ENCODE measurements at places on chromosomes 7 and 10.

DNA sequence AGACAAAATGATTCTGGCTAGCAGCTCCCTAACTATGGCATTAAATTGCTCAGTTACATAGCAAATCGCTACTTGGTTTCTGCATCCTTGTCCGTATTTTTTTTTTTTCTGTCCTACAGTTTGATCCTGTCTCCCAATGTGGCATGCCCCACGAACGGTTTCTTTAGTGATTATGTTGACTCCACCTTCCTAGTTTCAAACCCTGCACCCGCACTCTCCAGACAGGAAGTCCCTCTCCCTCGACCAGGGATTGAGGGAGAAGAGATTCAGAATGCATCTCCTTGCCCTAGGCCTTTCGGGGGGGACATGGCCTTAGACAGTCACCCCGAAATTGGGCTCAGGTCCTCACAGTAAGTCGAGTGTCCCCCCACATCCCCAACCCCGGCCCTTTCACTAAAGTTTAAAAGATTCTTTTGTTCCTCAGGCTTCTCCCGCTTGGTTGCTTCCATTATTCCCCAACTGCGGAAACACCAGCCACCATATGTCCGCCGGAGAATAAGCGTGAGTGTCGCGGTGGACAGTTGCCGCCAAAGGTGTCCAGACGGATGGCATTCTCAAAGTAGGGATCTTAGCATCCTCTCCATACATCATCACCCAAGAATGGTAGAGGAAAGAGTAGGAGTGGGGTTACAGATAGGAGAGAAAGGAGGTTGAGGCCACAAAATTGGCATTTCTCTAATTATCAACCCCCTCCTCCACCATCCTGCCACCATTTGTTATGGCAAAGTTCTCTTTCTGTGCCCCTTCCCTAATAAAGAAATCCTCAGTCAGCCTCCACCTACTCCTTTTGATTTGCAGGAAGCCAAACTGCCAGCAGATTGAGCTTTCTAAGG is 7.3 kb downstream of the EVX1 start:
- no peak for DNase-seq

GRCh38 chr7:104908636-104909035 is 105.4 kb upstream of the KMT2E start:
- DNase-seq, result no peak

DNA sequence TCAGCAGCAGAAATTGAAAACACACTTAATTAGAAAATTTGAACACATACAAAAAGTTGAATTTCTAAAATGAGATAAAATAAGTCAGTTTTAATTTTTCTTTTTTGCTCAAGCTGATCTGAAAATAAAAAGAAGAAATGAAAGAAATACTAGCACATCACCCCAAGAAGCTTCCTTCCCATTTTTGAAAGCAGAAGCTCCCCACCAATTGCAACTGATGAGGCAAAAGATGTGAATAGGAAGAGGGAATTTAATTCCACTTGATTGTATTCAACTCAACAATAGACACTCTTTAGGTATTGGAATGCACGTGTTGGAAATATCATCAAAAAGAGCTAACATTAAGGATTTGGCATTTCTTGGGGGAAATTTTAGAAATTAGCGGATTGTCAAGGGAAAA is 175.8 kb downstream of the TRIL start:
- no peak for DNase-seq

DNA sequence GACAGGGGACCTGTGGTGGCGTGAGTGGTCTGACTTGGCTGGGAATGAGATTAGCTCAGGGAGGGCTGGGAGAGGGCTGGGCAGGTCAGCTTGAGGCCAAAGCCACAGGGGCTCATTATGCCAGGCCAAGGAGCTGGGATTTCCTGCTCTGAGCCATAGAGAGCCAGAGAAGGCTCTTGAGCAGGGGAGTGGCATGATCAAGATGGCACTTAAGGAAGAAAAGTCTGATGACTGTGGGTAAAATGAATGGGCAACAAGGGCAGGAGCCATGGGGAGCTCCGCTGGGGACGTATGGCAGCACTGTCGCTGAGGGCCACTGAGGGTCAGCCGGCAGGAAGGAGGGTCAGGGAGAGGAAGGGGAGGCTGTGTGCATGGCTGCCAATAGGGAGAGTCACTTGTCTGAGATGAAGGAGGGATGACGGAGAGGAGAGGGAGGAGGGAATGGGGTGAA is 5.8 kb downstream of the ANTXRL start:
- no peak for DNase-seq

DNA sequence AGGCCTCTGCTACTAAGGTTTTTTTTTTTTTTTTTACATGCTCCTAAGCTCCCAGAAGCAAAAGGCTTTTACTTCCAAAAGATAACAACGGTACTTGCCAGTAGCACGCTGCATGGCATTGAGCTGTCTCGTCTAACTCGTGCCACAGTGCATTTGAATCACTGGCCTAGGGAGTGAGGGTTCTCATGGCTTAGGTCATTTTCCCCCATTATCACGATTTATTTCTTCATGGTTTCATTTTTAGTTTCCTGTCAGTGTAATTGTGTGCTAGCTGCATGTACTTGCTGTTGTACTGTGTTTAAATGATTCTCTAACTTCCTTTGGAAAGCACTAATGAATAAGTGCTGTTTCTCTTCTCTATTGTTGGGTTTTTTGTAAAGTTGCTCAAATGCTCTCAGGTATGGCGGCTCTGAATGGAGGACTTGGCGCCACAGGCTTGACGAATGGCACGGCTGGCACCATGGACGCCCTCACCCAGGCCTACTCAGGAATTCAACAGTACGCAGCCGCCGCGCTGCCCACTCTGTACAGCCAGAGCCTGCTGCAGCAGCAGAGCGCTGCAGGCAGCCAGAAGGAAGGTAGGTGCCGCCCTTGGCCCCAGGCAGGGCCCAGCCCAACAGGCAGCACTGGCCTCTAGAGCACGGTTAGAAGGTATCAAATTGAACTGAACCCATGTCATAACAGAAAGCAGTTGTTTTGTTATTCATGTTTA is 290.5 kb downstream of the USP6NL start:
- DNase-seq, result no peak

DNA sequence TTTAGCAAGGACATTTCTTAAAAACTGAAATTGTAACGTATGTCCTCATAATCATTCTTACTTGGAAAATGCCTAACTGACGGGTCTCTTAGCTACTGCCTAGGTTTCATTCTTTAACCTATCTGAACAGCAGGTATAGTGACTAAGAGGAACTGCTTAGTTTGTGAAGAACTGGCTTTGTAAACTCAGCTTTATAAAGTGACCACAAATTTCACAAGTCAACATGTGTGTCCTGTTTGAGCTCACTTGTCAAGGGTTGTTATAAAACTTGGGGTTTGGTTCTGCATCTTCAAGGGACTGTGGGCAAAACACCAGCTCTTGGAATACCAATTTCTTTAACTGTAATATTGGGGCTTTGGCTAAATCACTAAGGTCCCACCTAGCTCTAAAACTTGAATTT is 32.2 kb downstream of the MRPS33 start:
- no peak for DNase-seq

- no peak for DNase-seq
Observed at GRCh38 chr7:37218956-37219355, 229.7 kb downstream of the ELMO1 start.

DNA sequence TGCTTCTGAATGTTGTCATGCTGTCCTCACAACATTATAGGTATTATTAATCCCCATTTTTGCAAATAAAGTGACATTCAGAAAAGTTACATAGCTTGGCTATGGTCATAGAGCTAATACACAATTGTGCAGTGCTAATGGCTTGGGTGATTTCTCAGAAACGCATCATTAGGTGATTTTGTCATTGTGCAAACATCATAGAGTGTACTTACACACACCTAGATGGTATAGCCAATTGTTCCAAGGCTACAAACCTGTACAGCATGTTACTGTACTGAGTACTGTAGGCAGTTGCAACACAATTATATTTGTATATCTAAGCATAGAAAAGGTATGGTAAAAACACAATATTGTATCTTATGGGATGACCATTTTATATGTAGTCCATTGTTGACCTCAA is 91.0 kb downstream of the BTAF1 start:
- DNase-seq, result no peak

GRCh38 chr10:46074196-46074946 is 28.3 kb upstream of the MSMB start:
- DNase-seq, result no peak

GRCh38 chr10:86673827-86674581 is 5.7 kb downstream of the LDB3 start:
- peak; percentile 25 for DNase-seq

GRCh38 chr7:116560021-116560970 is 35.5 kb downstream of the CAV1 start:
- peak; percentile 22 for DNase-seq

GRCh38 chr7:15650787-15651186 is 35.7 kb downstream of the MEOX2 start:
- DNase-seq, result no peak

- no peak for DNase-seq
Observed at GRCh38 chr10:80156216-80156615, 23.7 kb downstream of the PLAC9 start.

GRCh38 chr10:52216852-52217251 is 97.2 kb upstream of the DKK1 start:
- no peak for DNase-seq

GRCh38 chr10:88070080-88070880 is 206.9 kb downstream of the PTEN start:
- no peak for DNase-seq

DNA sequence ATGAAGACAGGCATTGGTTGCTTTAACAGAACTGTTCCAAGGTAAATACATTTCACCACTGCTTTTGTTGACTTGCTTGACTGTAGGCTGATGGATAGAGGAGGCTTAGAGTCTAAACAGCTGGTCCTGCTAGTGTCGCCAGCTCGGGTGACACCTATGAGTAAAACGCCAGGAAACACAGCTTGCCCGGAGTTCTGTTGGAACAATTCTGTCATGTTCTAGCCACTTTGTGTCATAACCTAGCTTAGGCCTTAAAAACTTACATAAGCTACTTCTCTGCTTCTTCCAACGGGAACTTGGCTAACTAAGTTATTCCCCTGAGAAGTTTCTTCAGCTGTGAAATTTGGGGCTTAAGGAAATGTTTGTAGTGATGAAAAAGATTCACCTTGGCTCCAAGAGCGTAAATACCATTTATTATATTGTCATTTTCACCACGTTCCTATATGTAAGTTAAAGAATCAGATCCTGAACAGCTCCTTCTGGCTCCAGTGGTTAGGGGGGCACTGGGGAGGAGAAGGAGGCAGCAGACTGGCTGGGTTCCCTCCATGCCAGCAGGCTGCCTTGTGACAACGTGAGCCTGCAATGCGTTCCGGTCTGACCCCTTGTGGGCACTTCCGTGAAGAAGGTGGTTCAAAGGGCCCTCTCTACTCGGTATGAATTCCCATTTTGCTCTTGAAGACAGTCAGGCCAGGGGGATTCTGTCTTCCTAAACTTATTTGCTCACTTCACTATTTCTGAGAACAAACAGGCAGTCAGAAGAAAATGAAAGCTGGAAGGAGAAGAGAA is 253.2 kb downstream of the BMPER start:
- no peak for DNase-seq

- no peak for DNase-seq
Observed at GRCh38 chr10:30231071-30231652, 117.9 kb downstream of the MTPAP start.

DNA sequence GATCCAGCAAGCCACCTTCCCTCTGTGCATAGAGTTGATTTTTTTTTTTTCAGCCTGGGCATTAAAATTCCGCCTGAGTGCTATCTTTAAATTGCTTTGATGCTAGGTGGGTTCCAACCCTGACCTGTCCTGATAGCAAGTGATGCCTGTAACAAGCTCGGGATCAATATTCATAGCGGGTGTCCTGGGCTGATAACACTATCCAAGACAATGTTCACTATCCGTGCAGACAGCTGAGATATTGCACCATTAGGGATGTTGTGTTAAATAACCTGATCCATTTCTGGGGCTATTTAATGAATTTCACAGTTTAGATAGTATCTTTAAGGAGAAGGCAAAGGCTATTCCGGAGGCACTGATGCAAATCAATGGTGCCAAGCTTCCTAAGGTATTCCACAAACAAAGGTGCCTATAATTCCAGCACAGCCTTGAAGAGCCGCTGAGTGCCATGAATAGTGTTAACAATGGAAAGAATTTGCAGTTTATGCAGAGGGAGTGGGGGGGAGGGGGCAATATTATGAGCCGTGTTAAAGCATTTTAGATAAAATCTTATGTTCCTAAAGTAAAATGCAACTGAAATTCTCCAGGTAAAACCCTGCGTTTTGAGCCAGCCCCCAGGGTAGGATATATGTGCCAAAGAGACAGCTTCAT is 4.2 kb upstream of the NKX1-2 start:
- no peak for DNase-seq

- DNase-seq, result no peak
Observed at GRCh38 chr10:24008164-24009091, 200.5 kb upstream of the KIAA1217 start.

DNA sequence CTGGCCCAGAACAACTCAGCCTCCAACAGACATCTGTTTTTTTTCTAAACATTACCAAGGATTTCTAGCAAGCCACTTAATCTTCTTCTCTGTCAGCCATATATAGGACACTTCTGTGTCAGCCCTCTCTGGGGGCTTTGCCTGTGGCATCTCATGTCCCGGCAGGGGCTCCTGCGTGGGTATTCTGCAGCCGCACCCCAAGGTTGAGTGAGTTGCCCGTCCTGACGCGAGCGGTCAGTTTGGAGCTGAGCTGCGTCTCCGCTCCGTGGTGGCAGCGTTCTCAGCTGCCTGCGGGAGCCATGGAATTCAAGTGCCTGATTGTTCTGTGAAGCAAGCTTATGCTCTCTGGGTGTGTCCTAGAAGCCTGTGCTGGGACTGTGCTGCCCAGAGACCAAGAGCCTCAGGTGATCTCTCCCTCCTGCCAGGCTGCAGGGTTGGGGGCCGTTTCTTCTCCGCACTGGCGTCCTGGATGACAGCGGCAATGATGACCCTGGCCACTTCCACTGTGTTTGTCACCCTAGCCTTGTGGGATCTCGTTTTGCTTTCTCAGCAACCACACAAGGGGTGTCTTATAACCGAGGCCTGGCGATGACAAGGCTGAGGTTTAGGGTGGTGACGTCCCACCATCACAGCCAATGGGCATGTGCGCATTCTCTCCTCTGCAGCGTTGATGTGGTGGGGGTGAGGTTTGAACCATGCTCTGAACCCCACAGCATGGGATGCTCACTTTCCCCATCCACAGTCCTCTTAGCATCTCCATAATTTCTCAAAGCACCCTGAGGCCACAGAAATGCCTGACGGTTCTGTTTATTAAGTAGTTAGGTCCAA is 612.6 kb upstream of the FOXK1 start:
- no peak for DNase-seq

- peak; percentile 29 for DNase-seq
Observed at GRCh38 chr7:128398016-128398840, 11.6 kb downstream of the IMPDH1 start.

- DNase-seq, result no peak
Observed at GRCh38 chr7:141359262-141359661, 191.9 kb upstream of the AGK start.

- no peak for DNase-seq
Observed at GRCh38 chr7:40808378-40808942, 673.7 kb downstream of the SUGCT start.

Data from NCI-H1092 (cell line).